ENCODE measurements at places on chromosomes 1 and 21.

DNA sequence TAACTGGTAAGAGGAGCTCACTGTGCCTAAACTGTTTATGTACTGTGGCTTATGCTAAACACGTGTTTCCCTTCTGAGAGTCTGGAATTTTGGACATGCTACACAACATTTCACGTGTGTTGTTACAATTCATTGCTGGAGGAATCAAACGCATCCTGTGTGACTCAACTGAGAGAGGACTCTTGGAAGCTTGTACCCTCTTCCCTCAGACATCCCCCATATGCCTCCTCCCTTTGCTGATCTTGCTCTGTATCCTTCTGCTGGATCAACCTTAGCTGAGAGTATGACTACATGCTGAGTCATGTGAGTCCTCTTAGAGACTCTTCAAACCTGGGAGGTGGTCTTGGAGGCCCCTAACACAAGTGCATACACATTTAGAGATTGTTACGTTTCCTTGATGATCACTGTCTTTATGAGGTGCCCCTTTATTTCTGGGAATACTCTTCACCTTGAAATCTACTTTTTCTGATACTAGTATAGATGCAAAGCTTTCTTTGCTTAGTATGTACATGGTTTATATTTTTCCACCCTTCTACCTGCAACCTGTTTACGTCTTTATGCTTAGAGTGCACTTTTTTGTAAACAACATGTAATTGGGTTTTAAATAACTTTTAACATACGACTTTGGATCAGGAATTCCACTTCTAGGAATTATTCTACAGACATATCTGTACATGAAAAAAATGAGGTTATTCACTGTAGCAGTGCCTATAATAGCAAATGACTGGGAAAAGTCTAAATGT is 8.7 kb downstream of the NPHP4 start:
- no peak for DNase-seq

DNA sequence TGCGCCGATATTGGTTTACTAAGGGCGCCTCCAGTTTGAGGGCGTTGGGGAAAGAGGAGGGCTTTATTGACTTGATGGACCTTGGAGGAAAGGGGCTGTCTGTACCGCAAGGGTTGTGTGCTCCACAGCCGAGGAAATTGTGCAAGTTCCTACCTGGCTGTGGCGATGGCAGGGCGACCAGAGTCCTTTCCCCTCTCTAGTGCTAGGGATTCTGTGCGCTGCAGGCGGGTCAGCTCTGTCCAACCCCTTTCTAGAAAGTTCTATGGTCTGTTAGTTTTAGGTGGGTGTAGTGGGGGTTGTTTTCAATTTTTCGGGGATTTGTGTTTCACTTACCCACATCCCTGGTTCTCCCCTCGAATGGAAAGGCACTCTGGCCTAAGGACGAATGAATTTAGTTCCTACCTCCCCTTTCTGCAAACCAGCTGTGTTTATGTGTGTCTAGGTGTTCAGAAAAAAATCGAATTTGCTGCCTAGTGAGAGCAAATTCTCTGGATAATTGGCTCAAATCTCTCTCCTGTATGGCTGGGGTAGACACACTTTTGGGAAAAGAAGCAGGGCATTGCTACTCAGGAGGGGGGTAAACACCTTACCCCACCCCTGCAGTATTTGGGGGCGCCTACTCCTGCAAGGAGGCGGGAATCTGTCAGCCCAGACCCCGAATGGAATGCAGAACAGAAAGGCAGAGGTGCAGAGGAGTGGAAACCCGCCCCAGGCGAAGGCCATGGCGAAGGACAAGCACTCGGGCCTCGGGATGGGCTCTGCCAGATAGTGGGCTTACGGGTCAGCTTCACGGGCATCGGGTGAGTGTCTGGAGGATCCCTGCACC is 2.0 kb downstream of the DMBX1 start:
- DNase-seq: no peak

GRCh38 chr1:44077421-44077820 is 41.2 kb upstream of the KLF17 start:
- no peak for DNase-seq

DNA sequence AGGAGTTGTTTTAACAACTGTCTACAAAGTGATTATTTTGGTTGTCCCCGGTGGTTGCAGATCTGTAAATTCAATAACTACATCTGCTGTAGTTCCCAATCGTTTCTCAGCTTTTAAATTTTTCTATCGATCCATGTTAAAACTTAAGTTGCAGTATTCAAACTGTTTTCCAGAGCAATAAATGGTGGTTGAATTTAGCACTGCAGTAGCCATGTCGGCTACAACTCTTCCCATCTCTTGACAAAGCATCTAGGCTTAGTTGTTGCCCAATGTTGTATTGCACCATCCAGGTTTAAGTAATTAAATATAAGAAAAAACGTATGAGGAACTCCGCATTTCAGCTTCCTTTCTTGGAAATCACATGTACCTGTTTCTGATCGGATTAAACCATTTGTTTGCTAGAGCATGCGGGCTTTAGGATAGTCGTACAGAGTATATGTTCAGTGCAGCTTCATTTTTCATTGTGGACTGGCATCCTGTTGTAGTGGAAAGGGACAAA is 996 bp downstream of the CNIH4 start:
- DNase-seq: no peak

GRCh38 chr1:231162297-231162969 is 575 bp downstream of the TRIM67 start:
- no peak for DNase-seq

DNA sequence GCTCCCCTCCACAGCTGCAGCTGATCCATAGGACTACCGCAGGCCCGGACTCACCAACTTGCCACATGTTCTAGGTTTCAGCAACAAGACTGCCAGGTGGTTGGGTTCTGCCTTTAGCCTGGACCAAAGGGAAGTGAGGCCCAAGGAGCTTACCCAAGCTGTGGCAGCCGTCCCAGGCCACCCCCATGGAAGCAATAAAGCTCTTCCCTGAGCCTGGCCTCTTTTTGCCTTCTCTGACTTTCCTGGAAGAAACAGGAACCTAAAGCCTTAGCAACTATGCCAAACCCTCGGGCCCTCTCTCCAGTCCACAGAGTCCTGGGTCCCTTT is 2.7 kb upstream of the ARTN start:
- DNase-seq: no peak

GRCh38 chr1:12604114-12604874 is 13.7 kb downstream of the DHRS3 start:
- DNase-seq: peak; percentile 47

GRCh38 chr1:107474877-107475612 is 334.2 kb downstream of the NTNG1 start:
- DNase-seq: no peak

- no peak for DNase-seq
Observed at GRCh38 chr1:9331558-9332346, 39.1 kb downstream of the SPSB1 start.

DNA sequence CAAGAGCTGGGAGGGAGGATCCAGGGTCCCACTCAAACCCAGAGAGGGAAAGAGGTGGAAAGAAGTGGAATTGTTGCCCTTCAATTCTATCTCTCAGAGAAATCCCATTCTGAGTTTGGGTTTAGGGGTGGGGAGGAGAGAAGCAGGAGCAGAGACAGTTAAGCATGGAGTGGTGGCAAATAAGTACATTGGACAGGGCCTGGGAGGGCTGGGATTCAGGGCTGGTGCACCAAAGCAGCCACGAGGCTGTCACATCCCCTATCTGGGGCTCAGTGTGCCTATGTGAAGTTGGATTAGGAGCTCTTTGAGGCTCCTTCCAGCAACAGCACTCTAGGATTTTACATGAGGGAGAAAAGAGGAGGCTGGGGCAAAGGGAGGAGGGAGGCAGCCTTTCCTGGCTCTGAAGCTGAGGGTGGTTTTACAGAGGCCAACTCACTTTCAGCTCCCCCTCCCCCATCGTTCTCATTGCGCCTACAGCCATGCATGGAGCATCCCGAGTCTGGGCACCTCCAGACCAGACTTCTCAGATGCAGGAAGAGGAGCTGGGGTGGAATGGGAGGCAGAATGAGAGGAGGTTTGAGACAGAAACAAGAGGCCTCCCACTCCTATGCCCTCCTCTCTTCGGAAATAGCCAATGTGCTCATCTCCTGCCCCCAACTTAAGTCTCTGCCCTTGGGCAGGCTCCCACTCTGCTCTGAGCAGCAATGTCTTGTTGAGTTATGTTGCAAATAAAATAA is 3.0 kb upstream of the SYT6 start:
- DNase-seq: no peak

DNA sequence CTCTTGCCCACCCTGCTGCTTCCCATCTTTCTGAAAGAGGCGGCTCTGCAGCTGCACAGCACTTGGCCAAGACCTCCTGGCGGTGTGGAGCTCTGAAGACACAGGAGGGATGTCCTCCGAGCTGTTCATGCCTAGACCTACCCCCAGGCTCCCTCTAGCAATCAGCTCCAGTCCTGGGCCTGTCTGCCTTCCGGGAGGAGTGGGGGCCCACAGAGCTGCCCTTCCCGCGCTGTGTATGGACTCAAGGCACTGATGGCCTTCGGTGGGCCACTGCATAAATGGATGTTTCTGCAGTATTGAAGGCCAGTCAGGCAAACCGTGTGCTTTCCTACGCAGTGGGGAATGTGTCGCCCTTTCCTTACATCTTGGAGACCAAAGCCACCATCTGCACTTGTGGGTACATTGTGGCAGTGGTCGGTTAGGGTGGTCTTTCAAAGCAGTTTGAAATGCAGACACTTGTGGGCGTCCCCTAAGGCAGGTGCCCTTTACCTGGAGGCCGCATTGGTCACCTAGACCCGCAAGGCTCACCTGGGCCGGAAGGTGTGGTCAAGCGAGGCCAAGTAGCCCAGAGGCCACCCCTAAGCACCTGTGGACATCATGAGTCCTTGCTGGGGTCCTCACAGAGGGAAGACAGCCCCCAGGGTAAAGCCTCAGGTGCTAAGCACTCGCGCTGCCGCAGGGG is 912 bp upstream of the PKNOX1 start:
- no peak for DNase-seq

DNA sequence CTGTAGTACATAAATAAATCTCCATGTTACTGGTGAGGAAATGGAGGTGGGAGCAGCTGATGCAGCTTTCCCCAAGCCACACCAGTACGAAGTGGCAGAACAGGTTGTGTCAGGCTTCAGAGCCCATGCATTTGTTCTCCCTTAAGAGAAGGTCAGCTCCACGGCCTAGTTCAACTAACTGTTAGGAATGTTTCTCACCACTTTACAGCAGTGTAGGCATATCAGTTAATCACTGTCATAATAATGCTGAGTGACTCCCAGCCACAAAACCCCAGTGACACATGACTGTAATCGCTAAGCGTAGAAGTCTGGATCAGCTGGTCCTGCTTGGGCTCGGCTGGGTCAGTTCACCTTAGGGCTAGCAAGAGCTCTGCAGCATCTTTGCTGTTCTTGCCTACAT is 90.4 kb downstream of the VPS26C start:
- no peak for DNase-seq

DNA sequence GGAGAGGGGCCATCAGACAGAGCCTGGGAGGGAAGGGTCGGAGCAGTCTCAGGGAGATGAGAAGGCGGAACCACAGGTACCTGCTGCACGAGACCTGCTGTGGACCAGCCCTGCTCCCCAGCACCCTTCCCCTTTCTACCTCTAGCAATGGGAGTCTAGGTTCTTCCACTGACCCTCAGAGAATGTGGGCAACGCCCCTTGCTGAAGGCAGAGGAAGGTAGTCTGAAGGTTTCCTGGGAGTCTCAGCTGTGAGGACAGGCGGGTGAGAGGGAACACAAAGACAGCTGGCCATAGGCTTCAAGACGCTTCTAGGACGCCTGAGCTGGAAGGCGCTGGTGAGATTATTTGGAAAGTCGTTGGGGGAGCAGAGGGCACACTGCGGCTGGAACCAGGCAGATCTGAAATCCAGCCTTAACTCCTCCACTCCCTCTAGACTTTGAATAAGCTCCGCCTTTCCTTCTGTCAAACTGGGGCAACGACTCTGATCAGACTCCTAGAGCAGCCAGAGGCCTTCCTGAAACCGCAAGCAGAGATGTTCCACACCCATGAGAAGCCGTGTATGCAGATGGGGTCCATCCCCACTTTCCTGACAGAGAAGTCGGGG is 18.1 kb downstream of the SLC45A3 start:
- DNase-seq: no peak

DNA sequence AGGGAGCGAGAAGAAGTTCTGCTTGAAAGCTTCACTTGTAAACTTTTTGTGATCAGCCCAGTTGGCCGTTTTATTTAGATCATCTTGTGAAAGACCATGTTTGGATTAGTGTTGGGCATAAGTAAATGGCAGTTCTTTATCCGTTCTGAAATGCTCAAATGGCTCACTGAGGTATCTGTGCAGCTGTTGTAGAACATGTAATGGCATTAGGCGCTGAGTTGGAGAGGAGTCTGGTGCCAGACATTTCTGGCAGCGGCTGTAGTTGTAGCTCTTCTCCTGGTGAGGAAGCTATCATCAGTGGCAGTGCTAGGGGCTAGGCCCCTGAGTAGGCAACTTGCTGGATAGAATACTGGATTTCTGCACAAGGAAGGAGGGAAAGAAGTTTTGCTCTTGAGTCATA is 321.6 kb downstream of the LMO4 start:
- DNase-seq: no peak

DNA sequence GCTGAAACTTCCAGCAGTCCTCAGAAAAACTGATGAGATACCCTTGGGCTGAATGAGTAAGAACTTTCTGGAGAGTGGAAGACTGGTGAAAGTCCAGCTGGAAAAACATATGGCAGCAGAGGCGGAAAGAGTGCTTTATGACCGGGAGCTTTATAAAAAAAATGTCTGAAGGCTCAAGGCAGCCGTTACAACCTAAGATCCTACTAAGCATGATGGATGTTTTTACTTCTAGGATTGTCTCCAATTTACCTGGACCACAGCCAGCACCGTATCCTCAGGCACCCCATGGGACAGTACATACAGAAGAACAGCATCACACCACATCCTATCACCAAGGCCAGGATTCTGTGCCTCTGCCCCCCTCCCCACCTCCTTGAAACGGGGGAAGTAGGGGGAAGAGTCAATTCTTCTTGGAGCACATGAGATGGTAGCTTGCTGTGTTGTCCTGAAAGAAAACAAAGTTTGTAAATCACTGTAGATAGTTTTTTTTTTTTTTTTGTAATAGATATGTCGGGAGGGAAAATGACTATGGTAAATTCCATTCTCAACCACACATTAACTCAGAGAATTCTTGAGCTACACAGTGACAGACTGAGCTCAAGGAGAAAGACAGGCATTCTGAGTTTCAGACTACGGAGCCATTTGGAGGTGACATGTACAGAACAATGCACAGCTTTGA is 11.8 kb upstream of the IRF2BP2 start:
- DNase-seq: no peak

- DNase-seq: no peak
Observed at GRCh38 chr1:174297351-174297750, 138.0 kb downstream of the RABGAP1L start.

DNA sequence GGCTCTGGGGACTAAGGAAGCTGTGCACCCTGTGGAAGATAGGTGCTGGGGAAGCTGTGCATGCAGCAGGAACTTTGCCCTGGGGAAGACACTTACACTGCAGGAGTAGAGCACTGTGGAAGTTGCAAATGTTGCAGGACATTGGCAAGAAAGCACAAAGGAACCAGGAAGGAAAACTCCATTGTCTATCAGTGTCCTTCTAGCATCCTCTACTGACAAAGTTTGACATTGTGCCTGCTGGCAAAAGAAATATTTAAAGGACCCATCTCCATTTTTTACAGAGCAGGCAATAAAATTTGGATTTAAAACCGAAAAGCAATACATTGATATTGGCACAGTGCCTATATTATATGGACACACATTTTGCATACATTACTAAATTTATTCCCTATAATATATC is 394.1 kb downstream of the PBX1 start:
- no peak for DNase-seq

- DNase-seq: no peak
Observed at GRCh38 chr1:3313576-3313950, 140.9 kb upstream of the ARHGEF16 start.

- no peak for DNase-seq
Observed at GRCh38 chr1:87665151-87665550, 336.5 kb downstream of the LMO4 start.

Data from activated CD4-positive, alpha-beta T cell treated with anti-CD3 and anti-CD28 coated beads, Interleukin-2, amount 50 U/mL, for 4 hours (primary cell).